ENCODE measurements at places on chromosomes 7 and 10.
A peak's percentile ranks its signal among the peaks of the same experiment; 100 is the strongest.

DNA sequence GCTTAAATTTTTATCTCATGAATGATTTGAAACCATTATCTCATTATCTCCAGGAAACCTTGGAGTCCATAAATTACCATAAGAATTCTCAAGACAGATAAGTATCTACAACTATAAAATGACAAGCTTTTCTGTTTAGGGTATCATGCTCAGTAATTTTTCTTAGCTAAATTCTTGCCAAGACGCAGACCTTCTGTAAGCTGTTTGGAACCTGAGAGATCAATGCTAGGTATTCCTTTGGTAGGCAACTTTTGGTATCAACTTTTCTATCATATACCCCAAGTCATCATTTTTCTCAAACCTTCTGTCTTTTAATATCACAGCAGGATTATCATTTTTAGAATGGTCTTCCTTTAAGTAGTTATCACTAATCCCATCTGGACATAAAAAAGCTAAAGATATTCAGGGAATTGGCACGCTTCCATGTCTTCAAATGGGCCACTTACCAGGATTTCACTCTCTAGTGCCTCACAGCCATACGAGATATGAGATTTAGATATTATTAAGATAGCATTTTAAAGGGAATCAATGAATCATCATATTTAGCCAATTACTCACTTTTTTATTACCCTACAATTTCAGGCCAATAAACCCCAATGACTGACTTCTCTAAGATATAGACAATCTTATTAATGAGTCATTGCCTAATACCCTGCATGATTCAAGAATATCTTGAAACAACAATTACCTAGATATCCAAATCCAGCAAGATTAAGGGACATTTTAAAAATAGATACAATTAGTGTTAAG is 544.1 kb downstream of the HTR7 start:
- DNase-seq, result no peak

- DNase-seq, result no peak
These were observed 30.9 kb downstream of the NACAD start for GRCh38 chr7:45057878-45058277.

DNA sequence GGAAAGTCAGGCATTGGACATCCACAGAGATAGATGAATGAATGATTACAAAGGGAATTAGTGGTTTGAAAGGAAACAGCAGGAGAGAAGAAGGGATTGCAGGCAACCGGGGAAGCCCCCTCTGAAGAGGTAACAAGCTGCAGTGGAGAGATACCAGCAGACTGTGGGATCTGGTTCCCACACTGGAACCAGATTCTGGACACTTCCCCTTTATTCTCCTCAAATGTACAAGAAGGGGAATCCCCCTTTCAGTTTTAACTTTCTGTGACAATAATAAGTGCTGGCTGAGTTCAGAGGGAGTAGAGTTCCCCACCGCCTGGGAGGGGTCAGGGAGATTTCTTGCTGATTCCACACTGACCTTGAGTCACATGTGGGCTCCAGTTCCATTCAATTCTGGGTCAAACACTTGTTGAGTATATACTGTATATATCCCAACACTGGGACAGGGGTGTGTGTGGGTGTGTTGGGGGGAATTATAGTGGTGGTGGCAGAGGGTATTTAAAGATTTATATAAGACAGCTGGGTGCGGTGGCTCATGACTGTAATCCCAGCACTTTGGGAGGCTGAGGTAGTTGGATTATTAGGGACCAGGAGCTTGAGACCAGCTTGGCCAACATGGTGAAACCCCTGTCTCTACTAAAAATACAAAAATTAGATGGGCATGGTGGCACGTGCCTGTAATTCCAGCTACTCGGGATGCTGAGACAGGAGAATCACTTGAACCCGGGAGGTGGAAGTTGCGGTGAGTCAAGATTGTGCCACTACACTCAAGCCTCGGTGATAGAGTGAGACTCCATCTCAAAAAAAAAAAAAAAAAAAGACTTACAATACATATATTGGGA is 16.5 kb upstream of the DDIT4 start:
- DNase-seq, result no peak

DNA sequence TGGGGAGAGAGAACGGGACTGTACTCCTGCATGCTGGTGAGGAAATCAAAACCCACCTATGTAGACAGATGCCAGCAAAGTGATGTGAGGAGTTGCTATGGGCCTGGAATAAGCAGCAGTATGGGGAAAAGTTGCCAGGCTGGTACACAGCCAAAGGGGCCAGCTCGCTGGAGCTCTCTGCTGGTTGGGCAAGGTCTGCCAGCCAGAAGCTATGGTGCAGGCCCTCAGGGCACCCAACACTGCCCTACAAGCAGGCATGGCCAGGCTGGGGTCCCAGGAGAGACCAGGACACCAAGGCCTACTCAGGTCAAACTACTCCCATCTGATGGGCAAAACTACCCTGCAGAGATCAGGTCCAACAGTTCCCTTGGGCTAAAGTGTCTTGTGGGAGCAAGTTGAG is 916.6 kb downstream of the IPMK start:
- DNase-seq, result no peak

DNA sequence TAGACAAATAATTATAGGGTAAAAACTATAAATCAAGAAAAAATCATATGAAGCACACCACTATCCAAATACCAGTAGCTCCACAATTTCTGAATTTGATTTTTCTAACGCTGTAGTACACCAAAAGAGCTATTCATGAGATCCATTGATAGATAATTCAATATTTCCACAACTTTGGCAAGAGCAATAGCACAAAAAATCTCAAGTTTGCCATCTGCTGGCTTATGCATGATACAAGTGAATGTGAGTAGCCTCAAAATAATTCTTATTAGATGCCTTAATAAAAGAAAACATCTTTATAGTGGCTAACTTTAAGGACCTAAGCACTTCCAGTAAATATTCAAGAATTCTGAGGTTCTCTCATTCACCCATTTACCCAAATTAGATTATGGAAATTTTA is 2.2 kb upstream of the TMEM196 start:
- DNase-seq, result no peak

GRCh38 chr7:64574540-64575099 is 11.7 kb upstream of the ZNF680 start:
- DNase-seq, result peak; percentile 53

DNA sequence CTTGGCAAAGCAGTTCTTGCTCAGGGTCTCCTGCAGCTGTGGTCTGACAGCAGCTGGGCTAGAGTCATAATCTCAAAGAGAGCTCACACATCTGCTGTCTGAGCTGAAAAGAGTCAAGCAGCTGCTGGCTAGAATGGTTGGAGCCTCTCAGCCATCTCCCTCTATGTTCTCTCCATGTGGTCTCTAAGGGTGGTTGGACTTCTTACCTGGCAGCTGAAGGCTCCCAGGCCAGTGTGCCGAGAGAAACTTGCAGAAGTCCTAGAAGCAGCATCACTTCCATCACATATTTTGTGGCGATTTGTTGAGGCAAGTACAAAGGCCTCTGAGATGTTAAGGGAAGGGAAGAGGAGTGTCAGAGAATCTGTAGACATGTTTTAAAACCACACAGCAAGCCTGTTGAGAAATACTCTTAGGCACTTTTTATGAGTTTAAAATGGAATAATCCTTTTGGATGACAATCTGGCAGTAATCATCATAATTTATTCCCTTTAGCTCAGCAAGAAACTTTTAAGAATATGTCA is 93.2 kb downstream of the REEP3 start:
- no peak for DNase-seq

GRCh38 chr7:17448479-17449423 is 150.3 kb downstream of the AHR start:
- no peak for DNase-seq

GRCh38 chr7:1340031-1340430 is 107.4 kb downstream of the UNCX start:
- no peak for DNase-seq

GRCh38 chr7:120273476-120273975 is 551 bp downstream of the KCND2 start:
- DNase-seq, result peak; percentile 68

DNA sequence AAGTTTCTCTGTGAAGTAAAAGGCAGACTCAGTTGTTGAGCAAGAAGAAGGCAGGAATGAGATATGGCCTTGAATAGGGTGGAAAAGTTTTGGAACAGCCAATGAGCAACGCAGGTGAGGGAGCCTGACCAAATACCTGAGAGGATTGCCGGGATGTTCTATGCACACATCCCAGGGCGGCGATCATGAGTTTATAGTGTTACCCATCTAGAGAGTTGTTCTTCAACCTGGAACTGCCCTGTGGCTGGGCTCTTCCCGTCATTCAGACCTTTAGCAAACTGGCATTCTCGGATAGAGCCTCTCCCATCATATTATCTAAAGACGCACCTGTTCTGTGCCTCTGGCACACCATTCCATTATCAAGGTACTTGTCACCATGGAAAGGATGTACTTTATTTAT is 103.0 kb upstream of the KIF5B start:
- DNase-seq, result no peak

- no peak for DNase-seq
These were observed 7.6 kb downstream of the ECHS1 start for GRCh38 chr10:133365461-133366129.

DNA sequence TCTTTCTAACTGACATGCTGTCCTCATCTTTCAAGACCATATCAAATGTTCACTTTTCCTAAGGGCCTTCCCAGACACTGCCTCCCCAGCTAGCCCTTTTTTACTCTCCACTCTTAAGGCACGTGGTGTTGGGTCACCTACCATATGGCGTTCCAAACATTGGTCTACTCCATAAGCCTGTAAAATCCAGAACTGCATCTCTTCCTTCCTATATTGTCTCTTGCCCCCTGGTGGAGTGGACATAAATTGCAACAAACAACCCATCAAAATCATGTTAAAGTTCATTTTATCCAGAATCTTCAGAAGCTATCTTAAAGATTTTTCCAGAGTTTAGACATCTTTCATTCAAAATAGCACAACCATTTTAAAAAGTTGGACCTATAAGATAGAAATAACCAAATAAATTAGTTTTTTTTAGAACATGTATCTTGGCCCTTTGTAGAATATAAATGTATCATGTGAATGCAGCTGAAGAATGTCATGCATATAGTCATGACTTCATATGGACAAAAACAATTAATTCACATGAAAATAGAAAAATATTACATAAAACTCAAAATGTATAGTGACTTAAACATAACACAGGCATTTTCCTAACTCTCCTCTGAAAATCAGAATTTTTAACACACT is 180.6 kb upstream of the CHRM2 start:
- DNase-seq, result peak; percentile 4

GRCh38 chr7:18206331-18206730 is 178.7 kb upstream of the PRPS1L1 start:
- no peak for DNase-seq

- no peak for DNase-seq
These were observed 14.5 kb downstream of the TMEM120A start for GRCh38 chr7:75979759-75980429.

- no peak for DNase-seq
These were observed 86.8 kb upstream of the ZMIZ1 start for GRCh38 chr10:78981970-78982281.

- no peak for DNase-seq
These were observed 35.4 kb downstream of the CPED1 start for GRCh38 chr7:121023683-121024511.

DNA sequence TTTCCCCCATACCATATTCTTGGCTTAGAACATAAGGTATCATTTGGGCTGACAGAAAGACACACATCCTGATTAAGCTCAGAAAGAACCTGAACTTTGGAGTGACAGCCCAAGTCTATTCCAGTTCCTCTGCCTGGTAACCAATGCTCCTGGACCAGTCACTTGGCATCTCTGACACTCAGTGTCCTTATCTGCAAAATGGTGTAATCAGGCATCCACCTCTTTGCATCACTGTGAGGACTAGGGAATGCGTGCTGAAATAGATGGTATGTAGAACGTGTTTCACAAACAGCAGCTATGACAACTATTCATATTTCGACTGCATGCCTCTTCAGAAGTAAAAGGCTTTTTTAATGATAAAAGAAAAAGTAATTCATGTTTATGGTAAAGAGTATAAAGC is 26.2 kb upstream of the PIK3AP1 start:
- DNase-seq, result no peak

GRCh38 chr7:138434597-138435019 is 25.5 kb upstream of the TRIM24 start:
- no peak for DNase-seq

DNA sequence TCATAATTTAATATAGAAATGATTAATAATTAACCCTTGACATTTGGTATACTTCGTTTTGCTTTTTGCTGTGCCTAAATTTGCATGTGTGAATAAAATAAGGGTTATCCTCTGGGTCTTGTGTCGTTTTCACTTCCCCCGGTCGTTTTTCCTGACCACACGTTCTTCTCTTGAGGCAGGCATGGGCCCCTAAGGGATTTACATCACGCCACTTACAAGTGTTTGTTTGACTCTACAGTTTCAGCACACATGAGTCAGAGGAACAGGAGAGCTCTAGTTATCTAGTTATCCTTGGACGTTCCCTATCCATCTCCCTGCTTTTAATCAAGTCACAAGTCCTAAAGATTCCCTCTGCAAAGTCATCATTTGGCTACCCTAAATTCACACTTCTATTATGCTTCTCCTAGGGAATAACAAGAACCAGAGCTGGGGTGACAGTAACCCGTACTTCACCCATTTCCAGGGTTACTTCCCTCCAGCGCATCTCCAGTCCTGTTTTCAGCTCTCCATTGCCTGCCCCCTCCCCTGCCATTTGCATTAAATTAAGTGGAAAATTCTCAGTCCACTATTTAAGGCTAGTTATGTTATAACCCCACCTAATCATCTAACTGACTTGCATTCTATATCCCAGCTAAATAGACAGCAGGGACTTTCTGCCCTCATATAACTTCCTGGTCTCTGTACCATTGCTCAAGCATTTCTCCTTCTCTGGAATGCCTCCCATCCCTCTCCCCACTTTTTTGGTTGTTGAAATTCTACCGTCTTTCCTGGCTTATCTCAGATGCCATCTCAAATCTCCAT is 206.9 kb downstream of the PTEN start:
- no peak for DNase-seq

GRCh38 chr7:131507592-131508331 is 48.7 kb downstream of the PODXL start:
- DNase-seq, result peak; percentile 85

DNA sequence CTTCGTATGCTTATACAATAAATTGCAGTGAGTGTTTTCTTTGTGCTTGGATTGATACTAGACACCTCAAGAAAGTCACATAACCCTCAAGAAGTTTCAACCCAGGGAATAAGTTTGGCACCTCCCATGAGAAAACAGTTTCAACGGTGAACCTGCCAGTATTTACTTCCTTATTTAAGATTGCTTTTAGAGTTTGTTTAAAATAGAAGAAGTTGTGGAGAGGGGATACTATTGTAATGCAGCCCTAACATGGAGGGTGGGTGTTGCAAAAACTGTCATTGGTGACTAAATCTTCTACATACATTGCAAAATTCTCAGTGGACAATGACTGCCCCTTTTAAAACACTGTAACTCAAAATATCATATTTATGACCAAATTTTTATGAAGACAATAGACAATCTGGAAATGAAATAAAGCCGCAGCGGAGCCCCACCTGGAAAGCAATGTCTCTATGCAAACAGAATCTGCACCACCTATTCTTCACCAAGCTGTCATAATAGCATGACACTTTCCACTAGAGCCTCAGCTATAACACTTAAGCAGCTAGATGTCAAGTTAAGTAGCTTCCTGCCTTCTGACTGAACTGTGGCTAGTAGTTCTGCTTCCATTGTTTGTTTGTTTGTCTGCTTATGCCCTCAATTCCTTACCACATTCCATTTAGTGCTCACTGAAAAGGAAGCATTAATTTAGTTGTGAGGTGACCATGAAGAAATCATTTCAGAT is 98.2 kb downstream of the MDFIC start:
- no peak for DNase-seq

- DNase-seq, result no peak
These were observed 379.6 kb downstream of the ARL4A start for GRCh38 chr7:13067036-13067435.

Measured in head of caudate nucleus (tissue), 42 donors.